ENCODE measurements at places on chromosomes 4 and X. TPM values are rescaled to one million over a fixed set of nuclear protein-coding genes. Genes with fewer than 3 reads are reported as not detected.

The MGAT4D gene
- not detected for total RNA-seq

- no peak for DNase-seq
These were observed 35.6 kb upstream of the TXK start for GRCh38 chr4:48169636-48170035.

- DNase-seq: no peak
These were observed 93.9 kb upstream of the GPM6A start for GRCh38 chr4:175905925-175906324.

The SPOCK3 gene
- total RNA-seq: 32.9 TPM

DNA sequence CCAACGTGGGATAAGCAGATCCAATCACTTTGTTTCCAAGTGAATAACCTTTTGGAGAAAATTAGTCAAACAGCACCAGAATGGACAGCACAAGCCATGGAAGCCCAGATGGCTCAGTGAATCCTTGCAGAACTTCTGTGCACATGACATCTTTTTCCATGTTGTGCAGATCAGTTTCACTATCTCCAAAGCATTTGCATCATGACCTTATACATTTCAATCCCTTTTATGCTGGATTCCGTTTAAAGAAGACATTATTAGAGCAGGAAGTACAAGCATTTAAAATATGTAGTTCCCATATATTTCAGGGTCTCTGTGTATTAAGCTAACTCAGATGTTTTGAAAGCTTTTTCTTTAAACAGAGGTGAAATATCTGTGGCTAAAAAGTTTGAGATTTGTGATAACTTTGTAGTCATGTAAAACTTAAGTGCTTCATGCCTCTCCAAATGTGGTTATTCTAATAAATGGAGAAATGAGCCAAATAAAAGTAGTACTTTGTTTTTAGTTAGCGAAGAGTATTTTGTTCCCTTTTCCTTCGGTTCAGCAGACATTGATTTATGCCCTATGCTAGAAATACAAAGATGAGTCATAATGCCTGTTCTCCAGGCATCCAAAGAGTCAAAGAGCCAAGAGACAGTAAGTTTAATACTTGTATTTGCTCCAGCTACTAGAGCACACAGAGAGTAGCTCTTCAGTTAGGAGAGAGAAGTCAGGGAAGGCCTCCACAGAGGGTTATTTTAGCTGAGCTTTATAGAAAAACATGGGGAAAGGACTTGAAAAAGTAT lies 39.0 kb downstream of the PLAC8 start:
- no peak for DNase-seq

GRCh38 chr4:75612306-75612705 lies 18.0 kb downstream of the CDKL2 start:
- DNase-seq: no peak

DNA sequence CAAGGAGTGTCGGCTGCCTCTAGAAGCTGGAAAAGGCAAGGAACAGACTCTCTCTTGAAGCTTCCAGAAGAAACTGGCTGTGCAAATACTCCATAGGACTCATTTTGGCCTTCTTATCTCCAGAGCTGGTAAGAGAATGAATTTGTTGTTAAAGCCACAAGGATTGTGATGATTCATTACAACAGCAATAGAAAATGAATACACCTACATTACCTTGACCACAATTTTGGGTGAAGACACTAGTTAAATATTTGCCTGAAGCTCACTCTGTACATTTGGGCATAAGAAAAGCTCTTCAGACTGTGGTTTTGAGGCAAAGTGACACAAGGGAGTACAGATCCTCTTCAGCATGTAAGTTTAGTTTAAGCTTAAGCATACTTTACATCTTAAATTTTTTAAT lies 134.5 kb upstream of the TLL1 start:
- no peak for DNase-seq

GRCh38 chrX:149831473-149831872 lies 49.5 kb upstream of the MAGEA8 start:
- DNase-seq: no peak

- no peak for DNase-seq
These were observed 277.4 kb upstream of the PITX2 start for GRCh38 chr4:110900213-110900769.

GRCh38 chr4:10237131-10237530 lies 120.5 kb upstream of the WDR1 start:
- DNase-seq: no peak

The NIPAL1 gene
- total RNA-seq: 0.55 TPM

The DUSP9 gene
- total RNA-seq: not detected

The ITM2A gene
- 69.7 TPM for total RNA-seq

The PAGE2 gene
- total RNA-seq: not detected

The HTN1 gene
- total RNA-seq: not detected

DNA sequence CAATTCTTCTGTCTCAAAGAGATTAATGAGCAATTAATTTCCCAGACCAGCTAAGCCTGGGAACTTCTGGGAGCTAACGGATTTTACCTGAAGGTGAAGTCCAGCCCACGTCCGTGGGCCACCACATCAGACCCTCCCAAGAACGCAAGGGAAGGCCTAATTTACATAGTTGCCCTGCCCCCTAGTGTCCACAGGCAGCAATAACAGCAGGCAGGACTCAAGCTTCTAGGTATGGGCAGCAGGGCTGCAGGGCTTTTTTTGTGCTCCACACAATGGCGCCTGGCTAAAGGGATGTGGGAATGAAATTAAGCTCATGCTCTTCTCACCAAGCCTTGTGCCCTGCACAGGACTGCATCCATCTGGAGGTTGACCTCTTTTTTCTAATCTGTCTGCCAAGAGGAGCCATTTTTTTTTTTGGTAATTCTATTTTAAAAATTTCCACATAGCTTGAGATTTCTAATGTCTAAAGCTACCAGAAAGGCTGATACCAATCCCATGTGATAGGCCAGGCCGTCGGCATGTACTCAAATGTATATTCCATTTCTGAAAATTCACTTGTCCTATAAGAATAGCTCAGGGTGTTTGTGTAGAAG lies 111.9 kb upstream of the TMEM164 start:
- peak; percentile 35 for DNase-seq

The SNCA gene
- total RNA-seq: 27.4 TPM

- DNase-seq: peak; percentile 64
These were observed 8.6 kb upstream of the ARHGAP10 start for GRCh38 chr4:147723326-147723725.

DNA sequence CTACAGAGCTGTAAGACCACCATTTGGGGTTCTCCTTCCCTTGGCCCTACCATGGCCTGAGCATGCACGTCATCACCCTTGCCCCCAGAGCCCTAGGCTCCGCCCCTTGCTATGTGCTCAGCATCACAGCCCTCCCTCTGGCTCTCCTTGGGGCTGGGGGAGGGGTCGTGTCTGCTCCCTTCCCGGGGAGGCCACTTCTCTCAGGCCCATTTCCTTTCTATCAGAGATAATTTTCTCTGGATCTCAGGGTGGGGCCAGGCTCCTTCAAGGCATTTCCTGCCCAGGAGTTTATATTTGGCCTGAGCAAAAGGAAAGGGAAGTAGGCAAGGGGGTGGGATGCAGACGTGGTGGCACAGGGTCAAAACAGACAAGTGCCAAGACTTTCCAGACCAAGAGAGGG lies 55.9 kb downstream of the STARD8 start:
- DNase-seq: no peak

All from uterus (tissue), 4 donors.